ENCODE measurements at places on chromosomes 13 and 19. TPM values are rescaled to one million over a fixed set of nuclear protein-coding genes. Genes with fewer than 3 reads are reported as not detected.

- DNase-seq, result no peak
Observed at GRCh38 chr19:57815247-57816075, 748 bp upstream of the ZNF552 start.

GRCh38 chr13:71871844-71872243 is 4.8 kb upstream of the DACH1 start:
- DNase-seq, result no peak

- no peak for DNase-seq
Observed at GRCh38 chr19:33499671-33500506, 21.7 kb downstream of the PEPD start.

DNA sequence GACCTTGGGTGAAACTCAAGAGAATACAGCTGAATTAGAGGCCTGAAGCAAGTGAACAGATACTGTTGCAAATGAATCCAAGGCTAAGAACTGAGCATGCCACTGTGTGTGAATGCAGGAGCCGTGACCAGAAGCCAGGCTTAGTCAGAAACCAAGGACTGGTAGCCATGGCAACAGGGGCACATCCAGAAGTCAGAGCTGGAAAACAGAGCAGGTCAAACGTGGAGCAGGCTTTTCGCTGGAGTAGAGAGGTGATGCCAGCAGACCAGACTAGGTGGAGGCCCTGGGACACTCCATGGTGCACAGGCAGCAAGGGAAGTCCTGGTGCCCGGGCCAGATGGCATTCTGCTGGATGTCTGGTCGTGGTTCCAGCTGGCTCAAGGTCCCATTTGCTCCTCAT is 564.1 kb downstream of the PCDH9 start:
- no peak for DNase-seq

Gene SLC25A41
- total RNA-seq, result not detected

Gene PRODH2
- total RNA-seq, result not detected
